ENCODE measurements at places on chromosomes 12 and 14. TPM values are rescaled to one million over a fixed set of nuclear protein-coding genes. Genes with fewer than 3 reads are reported as not detected.

Gene PRB2
- total RNA-seq = not detected

Gene SCNN1A
- total RNA-seq = 0.67 TPM

DNA sequence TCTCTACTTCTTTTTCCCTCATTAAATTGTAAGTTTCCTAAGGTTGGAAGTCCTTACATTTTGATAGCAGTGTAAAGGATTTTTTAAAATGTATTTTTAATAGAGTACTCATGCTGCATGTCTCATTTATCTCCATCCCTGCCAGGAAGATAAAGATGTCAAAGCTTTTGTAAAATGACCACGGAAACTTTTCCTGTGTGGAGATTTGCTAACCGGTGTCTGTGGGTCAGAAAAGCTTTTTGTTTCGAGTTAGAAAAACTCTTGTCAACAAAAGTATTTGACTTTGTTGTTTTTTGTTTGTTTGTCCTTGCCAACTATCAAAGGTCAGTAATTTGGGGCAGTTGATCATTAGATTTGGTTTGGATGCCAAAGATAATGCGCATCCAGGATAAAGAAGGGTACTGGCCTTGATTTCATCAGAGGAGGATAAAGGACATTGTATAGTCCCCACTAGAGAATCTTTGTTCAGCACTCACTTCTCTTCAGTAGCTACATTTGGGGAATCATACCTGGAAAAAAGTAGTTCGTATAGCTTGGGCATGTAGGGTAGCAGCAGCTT lies 156.8 kb upstream of the HIF1A start:
- peak overlapping the region; percentile 95 for H3K27ac ChIP-seq
- H3K36me3 ChIP-seq = peaks cover 23% of the 10 kb centered on the region
- H3K4me1 ChIP-seq = peaks cover 76% of the 10 kb centered on the region
- no peak for DNase-seq
- peak overlapping the region; percentile 32 for H3K4me3 ChIP-seq

DNA sequence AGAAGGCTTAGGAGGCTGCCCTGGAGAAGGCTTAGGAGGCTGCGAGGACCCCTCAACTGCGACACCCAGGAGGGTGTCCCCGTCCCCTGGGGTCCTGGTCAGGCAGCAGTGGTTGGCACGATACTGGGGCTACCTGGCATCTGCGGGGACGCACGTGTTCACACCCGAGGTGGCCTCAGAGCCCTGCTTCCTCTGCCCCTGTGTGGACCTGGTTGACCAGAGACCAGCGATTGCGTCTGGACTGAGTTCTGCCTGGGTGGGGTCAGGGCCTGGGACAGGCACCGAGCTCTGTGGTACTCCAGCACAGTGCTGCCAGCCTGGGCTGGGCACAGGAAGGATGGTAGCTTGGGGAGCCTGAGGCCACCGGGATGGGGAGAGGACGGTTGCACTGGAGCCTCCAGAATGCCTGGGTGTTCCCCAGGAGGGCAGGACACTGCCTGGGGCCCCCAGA lies 735 bp downstream of the ASPG start:
- H3K27ac ChIP-seq = no peak overlapping the region
- no peaks in the 10 kb centered on the region for H3K36me3 ChIP-seq
- no peak for DNase-seq
- no peak overlapping the region for H3K4me3 ChIP-seq
- H3K27me3 ChIP-seq = peaks cover 8% of the 10 kb centered on the region
- no peaks in the 10 kb centered on the region for H3K4me1 ChIP-seq

- H3K4me3 ChIP-seq = no peak overlapping the region
- no peak for DNase-seq
- no peaks in the 10 kb centered on the region for H3K4me1 ChIP-seq
- H3K27me3 ChIP-seq = no peaks in the 10 kb centered on the region
- H3K27ac ChIP-seq = no peak overlapping the region
- H3K36me3 ChIP-seq = no peaks in the 10 kb centered on the region
These were observed 539.7 kb downstream of the SNAPC1 start for GRCh38 chr14:62301911-62302310.

DNA sequence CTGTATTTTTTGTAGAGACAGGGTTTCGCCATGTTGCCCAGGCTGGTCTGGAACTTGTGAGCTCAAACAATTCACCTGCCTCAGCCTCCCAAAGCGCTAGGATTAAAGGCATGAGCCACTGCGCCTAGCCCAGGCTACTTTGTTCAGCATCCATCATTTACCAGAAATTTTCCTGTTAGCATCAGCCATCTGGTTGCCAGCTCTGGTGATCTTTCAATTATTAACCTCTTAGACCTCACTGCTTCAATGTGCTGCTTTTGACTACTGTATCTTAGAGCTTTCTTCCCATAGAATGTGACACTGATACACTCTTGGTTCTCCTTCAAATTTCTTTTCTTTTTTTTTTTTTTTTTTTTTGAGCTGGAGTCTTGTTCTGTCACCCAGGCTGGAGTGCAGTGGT lies 5.4 kb upstream of the AMHR2 start:
- peaks cover 64% of the 10 kb centered on the region for H3K4me1 ChIP-seq
- no peak overlapping the region for H3K27ac ChIP-seq
- DNase-seq = no peak
- no peak overlapping the region for H3K4me3 ChIP-seq

Gene RPL10L
- total RNA-seq = not detected

DNA sequence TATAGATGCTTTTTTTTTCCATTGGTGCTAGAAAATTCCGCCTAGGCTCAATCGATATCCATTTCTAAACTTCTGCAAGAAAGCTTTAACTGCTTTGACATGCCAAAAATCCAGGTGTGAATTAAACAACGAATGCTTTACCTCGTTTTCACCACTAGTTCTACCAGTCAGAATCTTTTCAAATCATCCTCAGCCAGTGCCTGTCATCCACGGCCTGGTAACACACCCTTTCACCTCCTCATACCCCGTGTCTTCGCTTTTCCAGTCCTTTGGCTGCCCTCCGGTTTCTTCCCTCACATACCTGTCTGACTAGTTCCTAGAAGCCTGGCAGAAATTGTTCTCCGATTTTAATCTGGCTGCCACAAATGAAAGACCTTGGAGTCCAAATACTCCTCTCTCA lies 1.4 kb upstream of the PHC1 start:
- H3K36me3 ChIP-seq = peaks cover 3% of the 10 kb centered on the region
- peak overlapping the region; percentile 89 for H3K4me3 ChIP-seq
- H3K27me3 ChIP-seq = no peaks in the 10 kb centered on the region
- peak; percentile 8 for DNase-seq
- peaks cover 17% of the 10 kb centered on the region for H3K4me1 ChIP-seq

- H3K4me1 ChIP-seq = peaks cover under 1% of the 10 kb centered on the region
- H3K4me3 ChIP-seq = no peak overlapping the region
- DNase-seq = no peak
- no peaks in the 10 kb centered on the region for H3K27me3 ChIP-seq
- H3K36me3 ChIP-seq = no peaks in the 10 kb centered on the region
These were observed 96.0 kb upstream of the MDM1 start for GRCh38 chr12:68428211-68428610.

- H3K4me3 ChIP-seq = peak overlapping the region; percentile 67
- peak overlapping the region; percentile 79 for H3K27ac ChIP-seq
- H3K36me3 ChIP-seq = peaks cover 48% of the 10 kb centered on the region
- no peak for DNase-seq
These were observed 3.4 kb downstream of the PNP start for GRCh38 chr14:20472536-20473169.

Gene PTPRR
- total RNA-seq = not detected

- H3K27ac ChIP-seq = no peak overlapping the region
- no peaks in the 10 kb centered on the region for H3K36me3 ChIP-seq
- H3K27me3 ChIP-seq = peaks cover 8% of the 10 kb centered on the region
- H3K4me1 ChIP-seq = no peaks in the 10 kb centered on the region
These were observed 32.8 kb downstream of the GRIN2B start for GRCh38 chr12:13948621-13949020.

- H3K4me3 ChIP-seq = no peak overlapping the region
- H3K27me3 ChIP-seq = peaks cover 22% of the 10 kb centered on the region
- no peak overlapping the region for H3K27ac ChIP-seq
- DNase-seq = no peak
These were observed 37.6 kb upstream of the DHRS4 start for GRCh38 chr14:23916004-23916403.

- no peak for DNase-seq
- no peaks in the 10 kb centered on the region for H3K27me3 ChIP-seq
- peaks cover 87% of the 10 kb centered on the region for H3K4me1 ChIP-seq
- peaks cover 19% of the 10 kb centered on the region for H3K36me3 ChIP-seq
- no peak overlapping the region for H3K4me3 ChIP-seq
These were observed 8.1 kb downstream of the AEBP2 start for GRCh38 chr12:19447386-19447785.

Gene PPM1H
- total RNA-seq = not detected

DNA sequence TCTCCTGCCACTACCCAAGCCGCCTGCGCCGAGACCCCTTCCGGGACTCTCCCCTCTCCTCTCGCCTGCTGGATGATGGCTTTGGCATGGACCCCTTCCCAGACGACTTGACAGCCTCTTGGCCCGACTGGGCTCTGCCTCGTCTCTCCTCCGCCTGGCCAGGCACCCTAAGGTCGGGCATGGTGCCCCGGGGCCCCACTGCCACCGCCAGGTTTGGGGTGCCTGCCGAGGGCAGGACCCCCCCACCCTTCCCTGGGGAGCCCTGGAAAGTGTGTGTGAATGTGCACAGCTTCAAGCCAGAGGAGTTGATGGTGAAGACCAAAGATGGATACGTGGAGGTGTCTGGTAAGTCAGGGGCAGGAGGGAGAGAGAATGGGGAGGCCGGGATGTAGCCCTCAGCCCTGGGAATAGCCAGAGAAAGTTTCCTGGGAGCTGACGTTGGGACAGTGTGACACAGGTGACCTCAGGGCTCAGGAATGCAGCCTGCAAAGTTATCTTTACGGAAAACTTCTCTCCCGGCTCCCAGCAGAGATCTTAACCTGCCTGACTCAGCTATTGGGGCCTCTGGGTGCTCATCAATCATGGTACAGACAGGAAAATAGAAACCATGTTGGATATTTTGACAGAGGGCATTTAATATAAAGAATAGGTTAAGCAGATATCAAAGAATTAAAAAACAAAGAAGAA lies 747 bp downstream of the HSPB8 start:
- peaks cover 6% of the 10 kb centered on the region for H3K27me3 ChIP-seq
- no peaks in the 10 kb centered on the region for H3K4me1 ChIP-seq

DNA sequence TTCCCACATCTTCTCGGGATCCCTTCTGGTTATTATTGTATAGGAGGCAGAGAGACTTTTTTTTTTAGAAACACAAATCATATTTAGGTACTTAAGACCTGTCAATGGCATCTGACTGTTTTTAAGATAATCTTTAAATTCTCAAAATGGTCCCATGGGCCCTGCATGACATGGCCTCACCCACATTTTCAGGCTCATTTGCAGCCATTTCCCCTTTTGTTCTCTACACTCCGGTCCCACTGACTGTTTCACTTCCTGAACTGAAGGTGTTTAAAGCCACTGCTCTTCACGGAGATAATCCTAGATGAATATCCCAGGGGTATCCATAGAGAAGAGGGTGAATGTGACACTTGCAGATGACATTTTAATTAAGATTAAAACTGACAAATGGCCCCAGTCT lies 12.3 kb upstream of the C12orf71 start:
- H3K27me3 ChIP-seq = no peaks in the 10 kb centered on the region
- H3K4me1 ChIP-seq = no peaks in the 10 kb centered on the region
- peaks cover 4% of the 10 kb centered on the region for H3K36me3 ChIP-seq
- no peak overlapping the region for H3K27ac ChIP-seq
- no peak overlapping the region for H3K4me3 ChIP-seq

Data from activated T-cell treated with anti-CD3 and anti-CD28 coated beads, Interleukin-2, amount 50 U/mL, for 72 hours (primary cell).